ENCODE measurements at places on chromosomes 16 and 17.

GRCh38 chr17:9233271-9233599 is 211.9 kb downstream of the NTN1 start:
- no peak for DNase-seq

DNA sequence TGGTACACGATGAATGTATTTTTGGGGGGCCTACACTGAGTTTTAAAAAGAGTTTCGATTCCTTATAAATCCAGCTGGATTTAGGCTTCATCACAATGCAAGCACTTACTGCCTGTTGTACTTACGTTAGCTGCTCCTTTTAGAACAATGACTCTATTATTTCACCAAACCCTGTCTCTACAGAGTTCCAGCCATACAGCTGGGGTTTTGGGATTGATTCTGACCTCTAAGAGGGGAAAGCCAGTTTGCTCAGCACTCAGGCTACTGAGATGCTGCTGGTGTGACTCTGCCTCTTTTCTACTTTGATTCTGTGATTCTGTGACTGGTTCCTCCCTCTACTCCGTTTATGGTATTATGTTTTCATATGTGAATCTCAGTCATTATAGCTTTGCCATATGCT is 329.7 kb downstream of the ABCC12 start:
- no peak for DNase-seq

DNA sequence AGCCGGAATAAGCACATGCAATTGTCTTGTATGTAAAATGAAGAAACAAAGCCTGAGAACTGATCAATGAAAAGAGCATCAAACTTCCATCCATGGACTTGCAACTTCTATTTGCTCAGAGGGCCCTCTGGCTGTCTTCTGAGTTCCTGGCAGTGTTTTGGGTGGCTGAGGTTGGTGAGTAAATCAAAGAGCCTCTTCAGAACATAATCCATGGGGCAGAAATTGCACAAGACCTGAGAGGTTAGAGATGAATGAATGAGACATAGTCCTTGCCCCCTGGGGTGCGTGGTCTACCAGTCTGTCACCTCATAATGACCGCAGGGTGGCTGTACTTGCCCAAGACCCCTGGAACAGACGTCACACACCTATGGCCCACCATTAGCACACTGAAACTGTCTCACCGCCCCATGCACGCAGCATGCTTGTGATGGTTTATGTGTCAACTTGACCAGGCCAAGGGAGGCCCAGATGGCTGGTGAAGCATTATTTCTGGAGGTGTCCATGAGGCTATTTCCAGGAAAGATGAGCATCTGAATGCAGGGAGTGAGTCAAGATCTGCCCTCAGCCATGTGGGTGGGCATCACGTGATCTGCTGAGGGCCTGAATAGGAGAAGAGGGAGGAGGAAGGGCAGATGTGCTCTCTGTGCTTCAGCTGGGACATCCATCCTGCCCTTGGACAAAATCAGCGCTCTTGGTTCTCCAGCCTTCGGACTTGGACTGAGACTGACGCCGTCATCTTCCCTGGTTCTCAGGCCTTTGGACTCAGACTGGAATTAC is 8.3 kb downstream of the PIK3R6 start:
- DNase-seq: no peak

GRCh38 chr17:18233803-18234518 is 8.5 kb downstream of the LLGL1 start:
- no peak for DNase-seq

DNA sequence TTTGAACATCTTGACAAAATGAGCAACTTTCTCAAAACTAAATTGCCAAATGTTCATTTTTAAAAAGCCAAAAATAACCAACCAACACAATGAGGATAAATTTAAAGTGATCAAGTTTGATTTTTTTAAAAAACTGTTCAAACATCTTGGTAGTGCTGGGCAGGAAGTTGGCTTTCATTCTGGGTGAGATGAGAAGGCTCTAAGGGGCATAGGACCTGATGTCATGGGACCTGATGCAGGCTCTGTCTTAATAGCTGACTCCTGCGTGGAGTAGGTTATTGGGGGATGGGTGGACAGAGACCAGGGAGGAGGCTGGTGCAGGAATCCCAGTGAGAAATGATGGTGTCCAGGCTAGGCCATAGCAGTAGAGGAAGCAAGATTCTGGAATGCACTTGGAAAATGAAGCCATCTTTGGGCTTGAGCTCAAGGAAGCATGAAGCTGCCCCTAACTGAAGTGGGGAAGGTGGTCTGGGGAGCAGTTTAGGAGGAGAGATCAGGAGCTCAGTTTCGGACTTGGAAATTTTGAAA is 20.4 kb downstream of the NLRC5 start:
- no peak for DNase-seq

DNA sequence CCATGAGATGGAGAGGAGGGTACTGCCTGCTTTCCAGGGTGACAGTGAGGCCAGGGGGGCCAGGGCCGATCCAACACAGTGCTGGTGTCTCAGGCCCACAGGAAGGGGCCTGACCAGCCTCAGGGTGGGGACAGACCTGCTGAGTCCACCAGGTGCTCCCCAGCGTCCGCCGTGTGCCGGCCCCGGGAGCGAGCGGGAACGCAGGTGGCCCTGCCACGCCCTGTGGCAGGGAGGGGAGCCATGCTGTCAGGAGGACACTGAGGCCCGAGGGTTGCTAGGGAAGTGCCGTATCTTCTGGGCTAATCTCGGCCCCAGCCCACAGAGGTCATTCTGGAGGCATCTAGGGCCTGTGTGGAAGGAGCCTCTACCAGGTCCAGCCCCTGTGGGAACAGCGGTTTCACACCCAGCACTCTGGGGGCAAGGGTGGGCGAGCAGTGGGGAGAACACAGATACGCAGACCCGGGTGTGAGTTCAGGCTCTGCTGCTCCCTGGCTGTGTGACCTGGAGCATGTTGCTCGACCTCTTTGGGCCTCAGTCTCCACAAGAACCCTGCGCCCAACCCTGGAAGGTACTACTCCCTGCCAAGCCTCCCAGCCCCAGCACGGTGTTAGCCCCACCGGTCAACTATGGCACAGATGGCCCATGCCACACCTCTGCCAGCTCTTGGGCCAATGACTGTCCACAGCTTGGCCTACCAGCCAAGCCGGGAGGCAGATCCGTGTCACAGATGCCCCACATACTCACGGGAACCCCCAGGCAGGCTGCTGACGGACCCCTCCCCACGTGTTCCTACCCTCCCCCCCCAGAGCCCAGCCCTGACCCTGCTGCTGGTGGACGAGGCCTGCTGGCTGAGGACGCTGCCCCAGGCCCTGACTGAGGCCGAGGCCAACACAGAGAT is 43.9 kb upstream of the ZC3H18 start:
- DNase-seq: no peak

GRCh38 chr17:19718041-19718612 is 1.7 kb upstream of the SLC47A2 start:
- no peak for DNase-seq

GRCh38 chr16:57069635-57070370 is 22.6 kb upstream of the CPNE2 start:
- DNase-seq: no peak

DNA sequence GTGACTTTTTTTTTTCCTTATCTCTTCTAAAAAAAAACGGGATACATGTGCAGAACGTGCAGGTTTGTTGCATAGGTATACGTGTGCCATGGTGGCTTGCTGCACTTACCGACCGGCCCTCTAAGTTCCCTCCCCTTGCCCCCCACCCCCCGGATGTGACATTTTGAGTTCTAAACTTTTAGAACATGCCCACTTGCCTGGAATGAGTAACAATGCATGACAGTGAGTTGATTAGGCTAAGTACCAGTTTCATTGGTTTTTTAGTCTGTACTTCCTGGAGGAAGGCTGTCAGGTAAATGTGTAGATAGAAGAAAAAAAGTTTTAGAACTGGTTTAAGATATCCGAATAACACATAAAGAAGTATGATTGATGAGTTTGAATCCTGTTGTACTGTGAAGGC is 4.0 kb downstream of the BPTF start:
- no peak for DNase-seq

DNA sequence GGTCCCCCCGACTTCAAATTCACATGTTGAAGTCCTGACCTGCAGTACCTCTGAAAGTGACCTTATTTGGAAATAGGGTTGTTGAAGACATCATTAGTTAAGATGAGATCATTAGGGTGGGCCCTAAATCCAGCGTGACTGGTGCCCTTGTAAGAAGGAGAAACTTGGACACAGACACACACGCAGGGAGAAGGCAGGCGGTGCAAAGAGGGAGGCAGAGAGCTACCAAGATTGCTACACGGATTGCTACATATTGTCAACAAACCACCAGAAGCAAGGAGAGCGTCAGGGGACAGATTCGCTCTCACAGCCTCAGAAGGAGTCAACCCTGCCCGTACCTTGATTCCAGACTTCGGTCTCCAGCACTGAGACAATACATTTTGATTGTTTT is 6.8 kb upstream of the WBP2 start:
- no peak for DNase-seq

- DNase-seq: no peak
These were observed 6.0 kb downstream of the HELZ start for GRCh38 chr17:67238991-67239390.

DNA sequence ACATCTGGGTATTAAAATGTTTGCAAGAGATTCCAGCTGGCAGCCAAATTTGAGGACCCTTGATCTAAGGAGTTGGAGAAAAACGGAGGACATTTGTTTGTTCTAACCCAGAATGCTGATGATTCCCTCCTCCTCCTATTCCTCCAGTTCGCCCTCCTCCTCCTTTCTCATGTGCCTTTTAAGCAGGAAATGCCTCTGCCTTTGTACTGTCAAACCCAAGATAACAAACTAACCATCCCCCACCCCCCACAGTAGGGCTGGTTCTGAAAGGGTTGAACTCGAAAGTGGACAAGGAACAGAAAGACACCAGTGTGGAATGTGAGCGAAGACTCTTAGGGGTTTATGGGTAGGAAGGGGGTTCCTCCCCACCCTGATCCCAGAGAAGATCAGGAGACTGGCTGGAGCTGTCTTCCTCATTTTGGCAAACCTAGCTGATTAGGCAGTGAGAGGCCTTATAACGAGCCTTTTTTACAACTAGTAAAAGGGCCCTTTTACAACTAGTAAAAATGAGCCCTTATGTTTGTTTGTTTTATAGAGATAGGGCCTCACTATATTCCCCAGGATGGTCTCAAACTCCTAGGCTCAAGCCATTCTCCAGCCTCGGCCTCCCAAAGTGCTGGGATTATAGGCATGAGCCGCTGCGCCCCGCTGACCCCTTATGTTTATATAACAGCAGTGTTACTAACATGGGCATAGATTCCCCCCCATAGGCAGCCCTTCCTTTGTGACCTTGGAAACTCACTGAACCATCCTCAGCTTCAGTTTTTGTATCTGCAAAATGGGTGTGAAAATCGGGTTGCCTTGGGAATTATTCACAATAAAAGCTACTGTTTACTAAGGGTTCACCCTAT is 975 bp downstream of the CHD9 start:
- no peak for DNase-seq

- DNase-seq: no peak
These were observed 50.9 kb downstream of the JPH3 start for GRCh38 chr16:87653234-87653633.

DNA sequence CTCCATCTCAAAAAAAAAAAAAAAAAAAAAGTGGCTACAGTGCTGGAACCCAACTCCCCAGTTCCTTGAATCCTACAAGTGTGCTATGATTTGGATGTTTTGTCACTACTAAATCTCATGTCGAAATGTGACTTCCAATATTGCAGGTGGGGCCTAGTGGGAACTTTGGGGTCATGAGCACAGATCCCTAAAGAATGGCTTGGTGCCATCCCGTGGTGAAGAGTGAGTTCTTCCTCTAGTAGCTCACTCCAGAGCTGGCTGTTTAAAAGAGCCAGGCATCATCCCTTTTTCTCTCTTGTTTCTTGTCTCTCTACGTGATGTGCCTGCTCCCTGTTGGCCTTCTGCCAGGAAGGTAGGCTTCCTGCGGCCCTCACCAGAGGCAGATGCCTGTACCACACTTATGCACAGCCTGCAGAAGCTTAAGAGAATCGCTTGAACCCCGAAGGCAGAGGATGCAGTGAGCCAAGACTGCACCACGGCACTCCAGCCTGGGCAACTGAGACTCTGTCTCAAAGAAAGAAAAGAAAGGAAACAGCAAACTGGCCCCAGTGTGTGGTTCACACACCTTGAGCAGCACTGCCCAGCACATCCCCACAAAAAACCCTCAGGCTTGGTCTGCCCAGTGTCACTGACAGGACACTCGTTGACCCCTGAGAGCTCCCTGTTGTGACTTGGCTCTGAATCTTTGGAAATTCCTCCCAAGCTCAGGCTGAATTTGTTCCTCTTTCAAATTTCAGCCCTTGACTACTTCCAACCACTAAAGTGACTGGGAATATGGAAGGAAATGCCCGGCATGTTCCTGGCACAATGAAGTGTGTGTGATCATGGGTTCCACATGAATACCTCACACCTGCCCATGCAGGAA is 3.1 kb downstream of the MT1E start:
- DNase-seq: no peak

DNA sequence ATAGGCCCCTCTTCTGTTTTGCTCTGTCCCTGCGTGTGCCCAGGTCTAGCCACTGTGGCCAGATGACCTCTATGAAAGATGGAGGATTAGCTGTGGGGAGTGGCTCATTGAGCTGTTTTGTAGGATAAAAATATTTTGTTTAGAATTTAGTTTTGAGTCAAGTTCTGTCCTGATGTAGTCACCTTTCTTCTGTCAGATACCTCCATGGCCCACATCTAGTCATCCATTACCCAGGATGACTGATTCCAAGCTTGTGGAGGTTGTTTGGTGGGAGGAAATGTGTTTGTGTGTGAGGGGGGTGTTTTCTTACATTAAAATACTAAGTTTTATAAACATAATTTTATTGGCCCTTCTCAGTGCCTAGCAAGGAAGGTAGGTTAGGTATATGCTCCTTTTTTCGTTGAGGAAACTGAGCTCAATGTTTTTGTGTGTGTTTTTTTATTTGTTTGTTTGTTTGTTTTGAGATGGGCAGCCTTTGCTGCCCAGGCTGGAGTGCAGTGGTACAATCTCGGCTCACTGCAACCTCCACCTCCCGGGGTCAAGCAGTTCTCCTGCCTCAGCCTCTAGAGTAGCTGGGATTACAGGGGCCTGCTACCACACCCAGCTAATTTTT is 16.3 kb downstream of the SNX11 start:
- DNase-seq: no peak

DNA sequence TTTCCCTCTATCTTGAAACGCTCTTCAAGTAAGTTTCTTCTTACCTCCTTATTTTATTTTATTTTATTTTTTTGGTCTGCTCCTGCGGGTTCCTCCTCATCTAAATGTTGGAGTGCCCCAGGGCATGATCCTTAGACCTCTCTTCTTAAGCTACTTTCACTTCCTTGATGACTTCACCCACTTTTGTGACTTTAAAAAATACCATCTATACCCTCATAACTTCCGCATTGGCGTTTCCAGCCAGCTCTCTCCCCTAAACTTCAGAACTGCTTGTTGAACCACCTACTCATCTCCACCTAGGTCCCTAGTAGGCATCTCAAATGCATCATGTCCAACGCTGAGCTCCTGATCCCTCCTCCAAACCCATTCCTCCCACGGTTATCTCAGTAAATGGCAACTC is 51.4 kb upstream of the NFAT5 start:
- DNase-seq: no peak

- DNase-seq: no peak
These were observed 64.1 kb downstream of the NEUROD2 start for GRCh38 chr17:39543664-39544063.

DNA sequence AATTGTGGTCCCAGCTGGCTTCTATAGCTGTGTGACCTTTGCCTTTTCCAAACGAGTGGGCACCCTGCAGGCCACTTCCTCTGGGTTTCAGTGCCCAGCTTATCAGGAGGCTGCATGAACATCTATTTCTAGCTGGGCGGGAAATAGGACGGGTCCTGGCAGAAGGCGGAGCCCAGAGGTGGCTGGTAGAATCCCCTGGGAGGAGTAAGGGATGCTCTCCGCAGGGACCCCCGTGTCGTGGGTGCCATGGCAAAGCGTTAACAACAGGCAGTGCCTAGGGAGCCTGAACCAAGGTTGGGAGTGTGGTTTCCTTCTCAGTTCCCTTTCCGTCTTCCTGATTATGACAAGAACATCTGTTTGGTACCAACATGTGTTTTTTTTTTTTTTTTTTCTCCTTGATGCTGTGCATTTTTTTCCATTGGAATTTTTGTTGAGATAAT is 58.2 kb downstream of the PLCG2 start:
- DNase-seq: no peak
